ENCODE measurements at places on chromosomes 12 and 14.

DNA sequence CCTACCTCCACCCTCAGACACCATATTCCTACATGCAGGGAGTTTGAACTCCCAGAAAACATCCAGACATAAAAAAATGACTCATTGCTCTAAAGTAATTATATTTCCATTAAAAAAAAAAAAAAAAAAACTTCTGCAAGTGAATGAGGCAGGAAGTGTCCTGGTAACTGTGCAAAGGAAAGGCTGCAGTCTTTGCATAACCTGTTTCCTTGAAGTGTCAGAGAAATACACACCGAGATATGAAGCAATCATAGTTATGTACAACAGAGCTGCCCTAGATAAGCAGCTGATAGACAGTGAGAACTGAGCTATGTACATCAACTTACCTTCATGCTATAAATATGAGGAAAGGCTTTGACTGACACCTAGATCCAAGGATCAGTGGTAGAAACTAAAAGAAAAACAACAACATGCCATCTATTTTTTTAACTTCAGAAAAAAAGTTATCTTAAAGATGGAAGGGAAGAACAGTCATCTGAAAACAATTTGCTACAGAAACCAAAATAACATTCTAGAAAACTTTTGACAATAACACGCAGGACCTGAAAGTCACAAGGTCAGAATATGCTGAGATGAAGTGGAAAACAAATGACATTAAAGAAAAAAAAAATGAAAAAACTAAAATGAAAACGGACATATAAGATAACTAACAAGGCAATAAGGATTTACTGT is 263.2 kb downstream of the SEC23A start:
- no peak for DNase-seq

GRCh38 chr12:57101892-57102695 is 9.1 kb downstream of the STAT6 start:
- no peak for DNase-seq

GRCh38 chr12:386651-387050 is 2.5 kb downstream of the KDM5A start:
- no peak for DNase-seq

- DNase-seq: no peak
Observed at GRCh38 chr12:99372257-99372920, 275.2 kb upstream of the GARIN6 start.

- no peak for DNase-seq
Observed at GRCh38 chr12:84604551-84604950, 308.0 kb downstream of the SLC6A15 start.

DNA sequence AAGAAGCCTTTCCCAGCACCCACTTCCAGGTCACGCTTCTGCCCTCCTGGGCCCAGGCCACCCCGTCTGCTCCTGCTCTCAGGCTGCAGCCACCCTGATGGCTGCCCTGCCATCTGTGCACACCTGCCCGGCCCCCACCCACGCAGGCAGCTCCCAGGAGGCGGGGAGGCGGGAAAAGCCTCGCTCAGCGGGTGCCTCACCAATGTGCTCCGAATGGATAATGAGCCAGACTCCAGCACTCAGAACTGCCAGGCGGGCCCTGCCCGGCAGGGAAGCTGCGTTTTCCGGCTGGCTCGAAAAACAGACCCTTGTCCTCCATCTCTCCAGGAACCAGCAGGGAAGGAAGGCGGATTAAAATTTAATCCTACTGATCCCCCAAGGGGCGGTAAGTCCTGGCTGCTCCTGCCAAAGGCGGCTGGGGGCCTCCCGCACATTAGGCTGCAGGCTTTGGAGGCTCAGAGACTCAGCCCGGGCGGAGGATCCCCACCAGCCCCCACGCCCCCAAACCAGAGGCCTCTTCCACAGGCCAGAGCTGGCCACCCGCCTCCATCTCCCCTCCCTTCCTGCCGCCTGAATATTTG is 104.0 kb downstream of the NCOR2 start:
- no peak for DNase-seq

GRCh38 chr12:124884587-124885438 is 21.1 kb upstream of the SCARB1 start:
- DNase-seq: no peak

DNA sequence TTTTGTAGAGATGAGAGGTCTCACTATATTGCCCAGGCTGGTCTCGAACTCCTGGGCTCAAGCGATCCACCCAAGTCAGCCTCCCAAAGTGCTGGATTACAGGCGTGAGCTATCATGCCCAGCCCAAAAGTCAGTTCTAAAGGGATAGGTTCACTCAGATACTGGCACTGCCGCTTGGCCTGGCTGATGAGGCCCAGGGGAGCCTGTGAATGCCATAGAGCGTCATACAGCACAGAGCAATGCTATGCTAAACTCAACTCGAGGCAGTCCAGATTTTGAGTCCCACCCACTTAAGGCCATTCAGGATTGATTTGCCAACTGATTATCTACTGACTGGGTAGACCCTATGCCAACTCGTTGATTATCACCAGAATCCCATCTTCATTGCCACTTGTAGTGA is 179.4 kb downstream of the ESR2 start:
- DNase-seq: no peak

DNA sequence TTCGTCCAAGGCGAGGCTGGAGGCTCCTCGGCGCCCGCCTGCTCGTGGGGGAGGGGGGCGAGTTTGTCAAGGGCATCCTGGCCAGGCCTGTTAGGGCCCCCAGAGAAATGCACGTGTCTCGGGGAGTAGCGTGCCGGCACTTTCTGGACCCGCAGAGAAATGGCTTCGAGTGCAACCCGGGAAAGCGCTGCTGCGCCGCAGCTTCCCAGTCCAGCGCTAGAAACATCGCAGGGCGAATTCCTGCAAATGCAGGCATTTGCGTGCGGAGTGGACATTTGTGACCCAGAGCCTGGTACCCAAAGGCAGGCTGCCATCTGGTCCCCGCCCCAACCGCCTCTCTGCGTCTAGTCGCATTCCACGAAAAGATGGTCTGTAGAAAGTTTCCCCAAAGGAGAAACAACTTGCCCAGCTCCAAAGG is 756 bp downstream of the LGR5 start:
- no peak for DNase-seq

DNA sequence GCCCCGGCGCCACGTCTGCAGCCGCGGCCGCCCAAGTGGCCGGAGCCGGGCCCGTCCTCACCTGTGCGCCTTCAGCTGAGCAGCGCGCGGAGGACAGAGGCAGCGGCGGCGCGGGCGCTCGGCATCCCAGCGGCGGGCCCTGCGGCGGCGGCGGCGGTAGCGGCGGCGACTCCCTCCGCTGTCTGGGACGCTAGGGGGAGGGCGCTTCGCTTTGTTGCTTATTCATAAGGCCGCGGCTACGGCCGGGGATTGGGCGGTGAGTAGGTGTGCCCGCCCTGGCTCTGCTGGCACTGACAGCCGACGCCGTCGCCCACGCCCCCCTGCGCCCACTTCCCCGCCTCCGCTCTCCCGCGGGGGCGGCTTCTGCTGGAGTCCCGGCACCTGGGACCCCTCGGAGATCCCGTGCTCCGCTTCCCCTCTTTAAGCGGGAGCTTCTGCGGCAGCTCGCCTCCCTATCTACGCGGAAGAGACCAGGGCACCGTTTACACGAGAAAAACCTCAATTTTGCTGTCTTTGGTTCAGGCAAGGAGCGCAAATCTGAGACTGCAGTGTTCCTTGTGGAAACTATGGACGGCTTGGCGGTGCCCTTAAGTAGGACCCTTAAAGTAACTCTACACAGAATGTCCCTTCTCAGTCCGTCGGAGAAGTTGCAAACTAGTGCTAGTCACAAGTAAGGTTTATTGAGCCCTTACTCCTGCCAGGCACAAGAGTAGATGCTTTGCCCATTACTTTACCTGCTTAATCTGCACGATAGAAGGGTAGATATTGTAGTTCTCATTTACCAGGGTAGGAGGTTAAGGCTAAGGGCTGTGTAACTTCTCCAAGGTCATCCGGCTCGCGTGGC is at the start of gene ARMH4:
ARMH4 (minus strand) TSS at position 200 of the 844 bp plus-strand sequence. CDS start 12,855 bp downstream, outside the sequence.
- DNase-seq: peak; percentile 25

DNA sequence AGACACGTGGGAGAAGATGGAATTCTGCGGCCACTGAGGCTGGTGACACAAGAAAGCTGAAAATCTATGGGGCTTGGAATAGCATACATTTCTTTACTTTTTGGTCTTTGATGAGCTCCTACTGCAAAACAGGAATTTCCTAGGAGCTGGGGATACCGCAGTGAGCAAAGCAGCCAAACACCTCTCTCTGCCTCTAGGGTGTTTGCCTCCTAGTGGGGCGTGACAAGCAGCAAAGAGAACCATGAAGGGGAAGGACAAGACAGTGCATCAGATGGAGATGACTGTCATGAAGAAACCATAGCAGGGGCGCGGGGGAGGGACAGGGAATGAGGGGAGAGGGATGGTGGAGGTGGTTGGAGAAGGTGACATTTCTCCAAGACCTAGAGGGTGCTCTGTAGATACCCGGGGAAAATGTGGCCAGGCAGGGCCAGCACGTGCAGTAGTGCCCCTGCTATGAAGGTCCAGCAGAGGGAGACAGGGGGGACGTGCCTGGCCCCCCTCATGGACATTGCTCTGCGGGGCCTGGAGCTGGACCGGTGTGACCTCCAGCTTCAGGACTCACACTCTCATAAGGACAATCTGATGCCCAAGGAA is 58.6 kb downstream of the SERPINA3 start:
- DNase-seq: no peak

DNA sequence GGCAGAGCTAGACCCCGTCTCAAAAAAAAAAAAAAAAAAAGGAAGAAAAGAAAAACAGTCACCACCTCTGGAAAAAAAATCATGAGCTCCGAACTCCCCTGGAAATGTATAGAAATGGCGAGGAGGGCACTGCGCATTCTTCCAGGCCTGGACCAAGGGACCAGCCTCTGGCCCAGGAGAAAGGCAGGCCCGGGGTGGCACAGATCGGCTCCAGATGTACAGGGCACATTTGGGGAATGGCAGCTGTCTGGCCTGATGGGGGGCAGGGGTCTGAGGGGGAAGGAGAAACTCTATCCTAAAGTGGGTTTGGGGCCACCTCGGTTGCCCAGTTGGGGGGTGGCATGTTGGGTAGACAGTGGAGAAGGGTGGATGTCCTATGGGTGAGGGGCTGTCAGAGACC is 46.0 kb upstream of the EML1 start:
- DNase-seq: no peak

- no peak for DNase-seq
Observed at GRCh38 chr12:101165319-101165718, 44.7 kb downstream of the SLC5A8 start.

- peak; percentile 95 for DNase-seq
Observed at GRCh38 chr12:110583137-110584059, at the start of gene PPTC7. Gene PPTC7, minus strand, starts transcription at chr12:110583318. Its CDS starts 287 bp downstream, at chr12:110583031.

- DNase-seq: no peak
Observed at GRCh38 chr14:94936901-94937685, 167.2 kb upstream of the GSC start.

DNA sequence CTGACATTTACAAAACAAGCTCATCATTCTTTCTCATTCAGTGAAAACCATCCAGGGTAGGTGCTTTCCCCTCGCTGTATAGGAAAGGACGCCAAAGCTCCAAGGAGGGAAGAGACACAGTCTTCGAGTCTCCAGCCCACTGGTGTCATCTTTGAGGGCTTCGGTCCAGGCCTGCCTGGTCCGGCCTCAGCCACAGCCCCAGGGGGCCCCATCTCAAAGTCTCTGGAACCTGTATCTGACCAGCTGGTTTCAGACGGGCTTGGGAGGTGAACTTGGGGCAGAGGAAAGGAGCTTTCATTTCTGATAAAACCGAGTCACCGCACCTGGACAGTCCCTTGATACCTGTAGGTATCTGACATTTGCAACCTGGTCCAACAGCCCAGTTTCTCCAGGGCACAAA is 229.5 kb upstream of the RTL1 start:
- DNase-seq: no peak

DNA sequence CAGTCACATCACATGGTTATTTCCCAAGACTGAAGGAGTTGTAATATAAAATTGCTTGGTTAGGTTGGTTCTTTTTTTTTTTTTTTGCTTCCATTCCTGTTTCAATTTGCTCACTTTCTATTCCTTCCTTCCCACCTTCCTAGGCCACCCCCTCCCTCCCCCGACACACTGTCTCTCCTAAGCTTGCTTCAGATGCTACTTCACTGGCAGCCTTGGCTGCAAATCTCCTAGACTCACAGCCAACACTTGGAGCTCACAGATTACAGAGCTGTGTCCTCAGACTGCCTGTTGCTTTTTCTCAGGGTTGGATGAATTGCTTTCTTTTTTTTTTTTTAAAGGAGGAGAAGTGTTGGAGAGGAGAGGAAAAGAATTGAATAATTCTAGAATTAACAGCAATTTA is 77.3 kb upstream of the GRIN2B start:
- no peak for DNase-seq

GRCh38 chr14:57199921-57200320 is 68.8 kb downstream of the EXOC5 start:
- DNase-seq: no peak

DNA sequence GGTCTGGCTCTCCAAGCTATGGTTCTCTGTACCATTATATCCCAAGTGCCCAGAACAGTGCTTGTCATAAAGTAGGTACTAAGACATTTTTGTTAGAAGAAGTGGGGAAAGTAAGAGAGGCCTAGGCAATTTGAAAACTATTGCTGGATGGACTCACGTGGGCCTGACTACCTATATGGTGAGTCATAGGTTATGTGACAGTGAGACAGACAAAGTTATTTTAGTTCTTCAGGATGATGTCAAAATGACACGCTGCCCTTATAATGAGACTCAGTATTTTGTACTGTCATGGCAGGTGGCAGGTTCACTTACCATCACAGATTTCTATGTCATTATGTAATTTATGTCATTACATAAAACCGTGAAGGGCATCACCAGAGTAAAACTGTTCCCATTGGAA is 53.1 kb downstream of the PARP11 start:
- no peak for DNase-seq

DNA sequence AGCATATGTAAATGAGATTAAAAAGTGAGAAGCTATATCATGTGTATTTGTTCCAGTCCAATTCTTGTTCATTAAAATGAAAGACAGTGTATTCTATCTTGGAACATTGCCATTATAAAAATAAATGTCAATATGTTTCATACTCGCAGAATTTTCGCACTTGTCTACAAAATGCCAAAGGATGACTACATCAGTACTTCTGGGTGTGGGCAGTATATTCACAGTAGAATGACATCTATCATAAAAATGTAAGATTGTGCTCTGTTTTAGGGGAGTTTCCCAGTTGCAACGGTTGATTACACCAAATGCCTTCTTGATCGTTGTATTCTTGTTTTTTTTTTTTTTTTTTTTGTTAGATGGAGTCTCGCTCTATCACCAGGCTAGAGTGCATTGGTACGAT is 292.3 kb upstream of the E2F7 start:
- DNase-seq: no peak

- DNase-seq: no peak
Observed at GRCh38 chr14:35818346-35819115, 7.6 kb upstream of the BRMS1L start.

DNA sequence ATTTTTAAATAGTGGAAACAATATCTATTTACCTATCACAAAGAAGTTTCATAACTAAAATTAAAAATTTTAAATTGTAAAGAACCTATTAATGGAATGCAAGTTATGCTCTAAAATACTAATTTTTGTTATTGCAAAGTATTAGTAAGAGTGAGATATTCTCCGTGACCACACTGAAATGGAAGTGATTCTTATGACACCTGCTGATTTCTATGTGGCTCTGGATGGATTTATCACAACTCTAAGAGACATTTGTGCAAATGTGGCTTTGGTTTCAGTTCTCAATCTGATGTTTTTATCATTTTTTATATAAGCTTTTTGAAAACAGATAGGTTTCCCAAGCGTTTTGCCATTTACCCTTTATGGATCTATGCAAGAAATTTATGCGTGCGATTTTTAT is 497.8 kb downstream of the NAV3 start:
- no peak for DNase-seq
